ENCODE measurements at places on chromosomes 12 and 14.
A peak's percentile ranks its signal among the peaks of the same experiment; 100 is the strongest.

DNA sequence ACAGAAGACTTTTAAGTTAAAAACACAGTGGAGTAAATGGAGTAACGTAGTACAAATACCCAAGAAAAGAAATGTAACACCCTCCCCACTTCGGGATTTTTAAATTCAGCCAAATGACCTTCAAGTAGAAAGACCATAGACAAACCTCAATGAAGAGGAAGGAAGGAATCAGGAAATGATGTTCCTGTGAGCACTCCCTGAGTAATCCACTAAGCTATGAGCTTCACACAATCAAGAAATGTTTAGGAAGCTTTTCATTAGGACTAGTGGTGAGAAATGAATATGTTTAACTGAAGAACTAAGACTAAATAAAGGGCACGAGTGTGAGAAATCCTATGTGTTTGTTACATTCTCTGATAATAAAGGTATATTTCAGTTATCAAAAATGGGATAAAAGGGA, 10.1 kb downstream of the TCL1A start:
- DNase-seq = no peak

DNA sequence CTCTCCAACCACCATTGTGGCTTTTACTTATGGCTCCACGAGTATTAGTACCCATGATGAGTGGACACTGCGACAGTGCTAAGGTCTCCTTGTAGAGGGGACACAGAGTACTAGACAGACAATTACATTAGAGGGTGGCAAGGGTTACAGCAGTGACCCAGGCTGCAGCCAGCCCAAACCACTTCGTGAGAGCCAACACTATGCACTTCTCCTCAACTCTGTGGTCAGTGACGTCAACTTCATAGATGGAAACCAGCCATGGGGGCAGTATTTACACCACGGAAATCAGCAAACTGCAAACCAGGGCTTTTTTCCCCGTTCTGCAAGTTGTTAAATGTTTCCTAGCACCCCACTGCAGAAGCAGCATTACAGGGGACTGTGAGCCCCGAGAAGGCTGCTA, 61.6 kb upstream of the ZFP36L1 start:
- DNase-seq = no peak

- DNase-seq = no peak
Observed at GRCh38 chr12:57712701-57713100, 18.8 kb downstream of the OS9 start.

DNA sequence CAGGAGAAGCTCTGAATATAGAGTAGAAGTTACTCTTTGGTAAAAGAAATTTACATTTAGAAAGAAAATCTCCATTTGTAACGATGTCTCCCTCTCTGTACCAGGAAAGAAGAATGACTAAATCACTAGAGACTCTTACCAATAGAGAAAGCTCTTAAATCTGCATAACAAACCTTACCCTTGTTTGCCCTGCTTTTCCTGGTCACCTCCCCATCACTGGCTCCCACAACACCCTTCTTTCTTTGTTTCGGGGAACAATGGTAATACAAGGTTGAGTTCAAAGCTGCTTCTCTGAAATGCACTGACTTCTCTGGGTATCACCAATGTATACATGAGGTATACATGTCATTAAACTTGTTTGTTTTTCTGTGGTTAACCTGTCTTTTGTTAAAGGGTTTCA, 351.1 kb upstream of the FLRT2 start:
- no peak for DNase-seq

DNA sequence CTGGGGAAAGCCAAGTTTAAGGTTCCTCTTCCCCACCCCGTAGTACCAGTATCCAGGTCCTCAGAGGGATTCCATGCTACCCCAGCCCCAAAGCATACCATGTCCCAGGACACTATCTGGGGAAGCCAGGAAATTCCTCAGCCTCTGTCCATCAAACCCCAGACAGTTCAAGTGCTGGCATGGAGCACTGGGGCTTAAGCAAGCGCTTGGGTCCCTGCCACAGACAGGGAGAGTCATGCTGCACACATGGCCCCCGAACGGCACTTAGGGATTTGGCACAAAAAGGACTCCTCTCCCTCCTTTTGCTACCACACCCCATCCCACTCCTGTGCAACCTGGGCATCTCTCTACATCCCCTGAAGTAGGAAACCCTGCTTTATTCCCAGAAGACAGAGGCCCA, 21.8 kb downstream of the ADCY6 start:
- no peak for DNase-seq

DNA sequence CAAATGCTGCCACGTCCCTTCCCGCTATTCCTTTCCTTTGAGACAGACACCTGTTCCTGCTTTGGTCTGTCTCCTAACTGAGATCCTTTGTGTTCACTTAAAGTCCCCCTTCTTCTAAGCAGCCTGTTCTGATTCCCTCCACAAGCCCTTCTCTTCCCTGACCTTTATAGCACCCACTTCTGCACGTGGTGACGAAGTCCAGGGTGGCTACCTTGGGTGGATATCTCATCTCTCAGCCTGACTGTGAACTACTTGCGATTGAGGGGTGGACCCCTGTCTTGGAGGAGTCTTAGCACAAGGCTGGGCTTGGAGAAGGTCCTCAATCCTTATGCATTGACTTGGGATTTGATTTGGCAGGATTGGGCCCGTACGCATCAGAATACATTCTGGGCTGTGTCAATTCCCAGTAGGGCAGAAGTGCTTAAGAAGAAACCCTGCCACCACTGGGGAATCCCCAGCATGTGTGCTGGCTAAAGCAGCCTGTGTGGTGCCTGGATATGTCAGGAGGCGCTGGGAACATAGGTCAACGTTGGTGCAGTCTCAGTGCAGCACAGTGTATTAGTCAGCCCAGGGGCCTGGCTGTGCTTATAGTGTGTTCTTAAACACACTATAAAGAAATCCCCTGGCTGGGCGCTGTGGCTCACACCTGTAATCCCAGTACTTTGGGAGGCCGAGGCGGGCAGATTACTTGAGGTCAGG, 23.6 kb downstream of the KRT80 start:
- DNase-seq = no peak

DNA sequence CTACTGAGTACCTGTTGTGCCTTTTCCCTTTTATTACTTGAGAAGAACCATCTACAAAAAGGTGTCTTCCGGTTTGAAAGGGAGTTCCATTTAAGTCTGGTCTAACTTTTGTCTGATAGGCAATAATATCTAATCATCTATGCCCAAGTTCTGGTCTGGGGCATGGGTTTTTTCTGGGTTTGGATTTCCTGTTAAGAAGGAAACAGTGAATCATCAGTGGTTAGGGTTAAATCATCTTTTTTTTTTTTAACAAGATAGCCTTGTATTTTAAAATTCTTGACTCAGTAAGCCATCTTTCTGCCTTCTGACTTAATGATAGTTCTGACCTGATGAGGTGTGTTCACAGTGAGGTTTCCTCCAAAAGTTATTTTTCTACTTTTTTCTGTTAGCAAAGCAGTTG, 29.3 kb upstream of the CPNE8 start:
- DNase-seq = no peak

- DNase-seq = no peak
Observed at GRCh38 chr14:75578786-75579337, 442 bp downstream of the FLVCR2 start.

- DNase-seq = no peak
Observed at GRCh38 chr12:89117448-89118034, 234.8 kb downstream of the DUSP6 start.

- DNase-seq = no peak
Observed at GRCh38 chr12:53816360-53817020, 64.7 kb upstream of the CISTR start.

GRCh38 chr12:2337031-2338010, 284.5 kb downstream of the CACNA1C start:
- no peak for DNase-seq

- DNase-seq = no peak
Observed at GRCh38 chr12:50246873-50247612, 36.3 kb downstream of the LIMA1 start.

DNA sequence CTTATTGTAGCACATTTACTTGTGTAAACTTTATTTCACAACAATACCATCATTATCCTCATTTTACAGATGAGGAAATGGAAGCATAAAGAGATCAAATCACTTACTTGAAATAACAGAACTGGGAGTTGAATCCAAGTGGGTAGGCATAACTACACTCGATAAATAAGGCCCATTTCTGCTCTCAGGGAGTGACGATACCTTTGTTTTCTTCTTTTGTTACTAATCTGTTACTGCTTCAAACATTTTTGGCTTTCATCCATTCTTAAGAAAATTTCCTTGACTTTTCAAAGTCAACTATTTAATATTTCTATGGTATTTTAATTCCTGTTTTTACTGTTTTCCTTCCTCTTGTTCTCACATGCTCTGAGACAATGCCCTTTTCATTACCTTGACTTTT, 201.6 kb downstream of the ATP23 start:
- no peak for DNase-seq

GRCh38 chr12:51677284-51677968, 86.4 kb downstream of the SCN8A start:
- no peak for DNase-seq

- DNase-seq = peak; percentile 88
Observed at GRCh38 chr14:104800015-104800770, 708 bp upstream of the ZBTB42 start.

- DNase-seq = no peak
Observed at GRCh38 chr12:97921979-97922722, 459.5 kb downstream of the RMST start.

Measured in CD4-positive, alpha-beta T cell treated with Interferon gamma for 1 hour (primary cell).